ENCODE measurements at places on chromosomes 3 and 15. TPM values are rescaled to one million over a fixed set of nuclear protein-coding genes. Genes with fewer than 3 reads are reported as not detected.

SCG5 gene
- 134 TPM for total RNA-seq

ATP13A4 gene
- 22.2 TPM for total RNA-seq

GABRR3 gene
- not detected for total RNA-seq

ATP2B2 gene
- total RNA-seq, result 109 TPM

GP5 gene
- total RNA-seq, result not detected

VGLL3 gene
- total RNA-seq, result 0.94 TPM

TCTA gene
- total RNA-seq, result 14.7 TPM

PLAAT1 gene
- total RNA-seq, result 7.8 TPM

SEMA3F gene
- total RNA-seq, result 11.3 TPM
